ENCODE measurements at places on chromosomes 6 and 20.
A peak's percentile ranks its signal among the peaks of the same experiment; 100 is the strongest.

GRCh38 chr20:1240549-1240948, 14.7 kb downstream of the RAD21L1 start:
- DNase-seq = no peak

DNA sequence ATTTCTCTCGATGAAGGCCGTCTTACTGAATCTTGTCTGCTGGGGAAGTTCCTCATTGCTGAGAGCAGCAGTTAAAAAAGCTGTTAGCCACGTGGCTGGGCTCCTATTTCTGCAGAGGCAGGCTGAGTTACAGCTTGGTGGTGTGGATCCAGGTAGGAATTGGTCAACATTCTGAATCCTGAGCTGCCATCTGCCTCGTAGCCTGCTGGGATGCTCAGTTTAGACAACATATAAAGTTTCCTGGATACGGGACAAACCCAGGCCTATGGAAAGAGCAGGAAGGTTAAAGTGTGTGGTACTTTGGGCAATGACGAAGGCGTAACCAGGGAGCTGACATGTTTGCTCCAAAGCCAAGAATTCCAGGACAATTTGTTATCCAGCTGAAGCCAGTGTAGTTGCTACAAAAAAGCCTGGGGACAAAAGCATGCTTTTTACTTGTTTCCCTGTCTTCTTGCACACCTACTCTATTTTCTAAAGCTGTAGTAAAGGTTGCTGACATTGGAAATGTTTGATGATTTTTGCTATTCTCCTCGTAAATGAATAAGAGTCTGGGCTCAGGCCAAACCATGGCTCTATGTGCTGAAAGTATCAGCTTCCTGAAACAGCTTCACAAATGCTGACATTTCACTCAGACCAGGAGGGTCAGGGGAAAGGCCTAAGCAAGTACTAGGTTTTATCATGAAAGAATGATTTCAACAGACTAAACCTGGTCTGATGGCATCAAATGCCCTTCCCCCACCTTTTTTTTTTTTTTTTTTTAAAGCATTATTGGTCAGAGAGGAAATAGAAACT, 12.4 kb upstream of the MYLK2 start:
- DNase-seq = no peak

GRCh38 chr20:42836339-42836738, 353.4 kb downstream of the PTPRT start:
- DNase-seq = no peak

DNA sequence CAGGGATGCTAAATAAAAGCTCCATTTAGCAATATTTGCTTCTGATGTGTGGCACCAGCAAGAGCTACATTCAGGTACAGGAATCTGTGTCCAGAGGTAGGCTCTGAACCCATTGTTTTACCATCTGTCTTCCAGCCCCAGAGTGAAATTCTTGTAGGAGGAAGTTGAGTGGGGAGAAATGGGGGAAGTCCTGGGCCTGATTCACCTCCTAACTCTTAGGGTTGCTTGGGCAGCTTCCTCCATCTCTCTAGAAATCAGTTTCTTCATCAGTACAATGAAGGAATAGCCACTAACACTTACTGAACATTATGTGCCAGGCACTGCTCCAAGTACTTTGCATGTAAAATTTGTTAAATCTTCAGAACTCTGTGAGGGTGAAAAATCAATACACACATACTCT, 35.1 kb upstream of the TSPYL1 start:
- no peak for DNase-seq

DNA sequence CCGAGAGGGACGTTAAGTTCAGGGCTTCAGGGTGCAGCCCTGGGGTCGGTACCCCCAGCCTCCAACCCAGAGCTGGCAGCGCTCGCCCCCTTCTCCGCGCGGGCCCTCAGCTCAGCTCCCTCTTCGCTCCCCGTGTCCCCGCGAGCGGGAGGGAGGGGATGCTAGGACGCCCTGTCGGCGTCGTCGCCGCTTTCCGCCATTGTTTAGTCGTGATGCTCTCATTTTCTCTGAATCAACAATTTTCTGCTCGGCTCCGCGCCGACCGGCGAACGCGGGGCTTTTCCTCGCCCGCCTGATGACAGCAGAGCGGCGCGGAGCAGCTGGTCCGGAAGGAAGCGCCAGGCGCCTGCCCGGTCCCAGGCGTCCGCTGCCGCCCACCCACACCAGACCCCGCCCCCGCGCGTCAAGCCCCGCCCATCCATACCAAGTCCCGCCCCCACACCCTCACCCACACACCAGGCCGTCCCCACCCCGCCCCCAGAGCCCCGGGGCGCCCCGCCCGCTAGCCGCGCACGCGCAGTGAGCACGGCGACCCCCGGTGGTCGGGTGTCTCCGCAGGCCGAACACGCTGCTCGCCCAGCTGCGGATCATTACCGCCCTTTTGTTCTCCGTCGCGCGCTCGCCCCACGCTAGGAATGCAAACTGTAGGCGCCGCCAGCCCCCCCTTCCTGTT, 50.1 kb upstream of the SLC32A1 start:
- DNase-seq = peak; percentile 51

GRCh38 chr6:41200296-41200900, 551 bp downstream of the TREML2 start:
- DNase-seq = peak; percentile 43

DNA sequence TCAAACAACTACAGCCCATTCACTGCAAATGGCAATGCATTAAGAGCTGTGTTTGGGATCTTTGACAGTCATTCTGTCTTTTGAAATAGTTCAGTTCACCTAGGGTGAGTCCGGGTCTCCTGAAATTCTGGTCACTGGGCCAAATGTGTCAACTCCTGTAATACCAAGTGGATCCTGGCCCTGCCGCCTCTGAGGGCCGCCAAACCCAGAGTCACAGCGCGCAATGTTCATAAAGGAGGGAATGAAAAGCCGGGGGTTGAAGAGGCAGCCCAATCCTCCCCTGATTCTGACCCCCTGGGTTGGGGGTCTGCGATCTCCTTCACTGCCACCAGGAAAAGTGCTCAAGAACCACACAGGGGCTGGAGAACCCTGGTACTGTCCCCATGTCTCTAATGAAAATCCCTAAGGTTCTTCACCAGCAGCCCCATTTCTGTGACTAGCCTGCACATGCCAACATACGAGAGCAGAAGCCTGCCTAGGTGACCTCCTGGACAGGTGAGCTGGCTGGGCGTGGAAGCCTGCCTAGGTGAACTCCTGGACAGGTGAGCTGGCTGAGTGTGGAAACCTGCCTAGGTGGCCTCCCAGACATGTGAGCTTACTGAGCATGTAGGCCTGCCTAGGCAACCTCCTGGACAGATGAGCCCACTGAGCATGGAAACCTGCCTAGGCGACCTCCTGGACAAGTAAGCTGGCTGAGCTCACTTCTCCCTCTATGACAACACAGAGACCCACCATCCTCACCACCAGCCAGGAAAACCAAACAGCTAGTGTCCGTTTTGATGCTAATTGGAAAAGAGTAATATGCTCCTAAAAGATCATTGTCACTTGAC, 16.1 kb upstream of the APMAP start:
- no peak for DNase-seq

DNA sequence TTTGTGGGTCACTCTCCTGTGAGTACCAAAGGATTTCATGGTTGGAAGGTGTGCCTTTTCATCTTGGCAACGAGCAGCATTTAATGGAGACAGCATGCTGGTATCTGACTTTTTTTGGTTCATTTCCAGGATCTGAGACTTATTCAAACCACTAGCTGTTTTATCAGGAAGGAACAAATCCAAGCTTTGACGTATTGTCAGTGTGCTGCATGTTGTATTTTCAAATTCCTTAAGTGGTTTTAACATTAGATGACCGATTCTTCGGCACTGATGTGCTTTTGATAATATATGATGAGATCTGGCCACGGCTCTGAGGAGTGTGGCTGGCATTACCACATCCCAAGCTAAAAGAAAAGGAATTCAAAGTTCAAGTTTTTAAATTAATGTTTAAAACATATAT, 6.4 kb downstream of the RMND1 start:
- DNase-seq = no peak

DNA sequence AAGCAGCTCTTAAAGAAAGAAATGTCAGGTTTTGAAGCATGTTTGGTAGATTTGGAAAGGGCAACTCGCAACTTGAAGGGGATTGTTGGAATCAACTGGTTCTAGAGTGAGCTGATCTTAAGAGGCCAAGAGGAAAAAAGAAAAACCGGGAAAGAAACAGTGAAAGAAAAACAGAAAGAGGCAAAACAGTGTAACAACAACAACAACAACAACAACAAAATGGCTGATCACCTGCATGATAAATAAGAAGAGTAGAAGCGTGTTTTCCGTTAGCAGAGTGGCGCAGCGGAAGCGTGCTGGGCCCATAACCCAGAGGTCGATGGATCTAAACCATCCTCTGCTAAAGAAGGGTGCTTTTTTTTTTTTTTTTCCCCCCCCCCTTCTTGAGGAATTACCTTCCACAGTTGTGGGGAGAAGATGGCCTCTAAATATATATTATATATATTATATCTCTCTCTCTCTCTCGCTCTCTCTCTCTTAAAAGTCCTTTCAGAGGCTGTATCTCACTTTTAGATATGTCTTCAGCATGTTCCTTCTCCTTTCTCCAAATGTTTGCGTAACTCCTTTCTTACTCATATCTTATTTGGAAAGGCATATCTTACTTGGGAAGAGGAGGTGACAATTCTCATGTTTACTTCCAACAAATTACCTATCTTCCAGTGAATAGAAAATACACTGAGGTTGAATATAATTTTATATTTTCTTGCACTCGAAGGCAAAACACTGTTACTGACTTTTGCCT, 134.4 kb downstream of the OR2B2 start:
- no peak for DNase-seq

GRCh38 chr6:90663873-90664272, 77.0 kb upstream of the MAP3K7 start:
- no peak for DNase-seq

DNA sequence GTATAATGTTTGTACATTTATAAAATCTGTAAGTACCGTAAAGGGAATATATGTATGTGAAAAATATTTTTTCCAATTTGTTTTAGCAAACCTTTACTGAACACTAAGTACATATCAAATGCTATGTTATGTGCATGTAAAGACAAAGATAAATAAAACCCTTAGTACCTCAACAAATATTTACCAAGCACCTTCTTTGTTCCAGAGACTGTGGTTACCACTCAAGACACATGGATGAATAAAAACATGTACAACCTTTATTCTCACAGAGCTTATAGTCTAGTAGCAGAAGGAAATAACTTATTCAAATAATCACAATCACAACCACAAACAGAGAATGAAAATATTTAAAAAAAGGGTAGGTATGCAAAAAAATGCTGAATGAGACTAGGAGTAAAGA, 17.5 kb downstream of the TMX4 start:
- DNase-seq = no peak

DNA sequence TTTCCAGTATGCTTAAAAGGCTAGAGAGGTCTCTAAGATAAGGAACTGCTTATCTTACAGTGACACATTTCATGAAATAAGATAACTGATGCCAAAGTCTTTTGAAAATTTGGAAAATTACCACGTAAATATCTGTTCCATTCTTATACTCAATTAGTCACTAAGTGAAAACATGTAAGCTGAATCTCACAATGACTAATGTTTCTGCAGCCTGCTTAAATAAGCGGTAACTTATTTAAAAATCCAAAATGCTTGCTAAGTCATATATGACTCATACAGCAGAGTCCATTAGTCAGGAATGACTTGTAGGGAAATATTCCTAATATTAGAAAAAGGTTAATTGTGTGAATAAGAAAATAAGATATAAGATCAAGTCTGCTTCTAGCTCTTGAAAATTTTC, 27.8 kb upstream of the LGSN start:
- no peak for DNase-seq

- DNase-seq = no peak
Observed at GRCh38 chr6:80938131-80938530, 814.4 kb downstream of the TENT5A start.

DNA sequence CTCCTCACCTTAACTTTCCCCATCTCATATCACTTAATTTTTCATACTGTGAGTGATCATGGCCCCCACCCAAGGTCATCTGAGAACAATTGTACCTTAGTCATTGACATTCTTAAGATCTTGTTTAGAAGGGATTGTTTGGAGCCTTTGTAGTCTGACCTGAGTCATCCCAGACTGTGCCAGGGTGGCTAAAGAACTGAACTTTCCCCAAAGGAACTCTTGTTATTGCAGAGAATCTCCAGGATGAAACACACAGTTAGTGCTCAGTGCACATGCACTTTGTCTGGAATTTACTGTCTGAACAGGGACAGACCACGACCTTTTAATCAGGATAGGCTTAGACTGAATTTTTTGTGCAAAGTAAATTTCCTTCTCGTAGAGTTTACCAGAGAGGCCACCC, 112.6 kb upstream of the CCN2 start:
- DNase-seq = no peak

DNA sequence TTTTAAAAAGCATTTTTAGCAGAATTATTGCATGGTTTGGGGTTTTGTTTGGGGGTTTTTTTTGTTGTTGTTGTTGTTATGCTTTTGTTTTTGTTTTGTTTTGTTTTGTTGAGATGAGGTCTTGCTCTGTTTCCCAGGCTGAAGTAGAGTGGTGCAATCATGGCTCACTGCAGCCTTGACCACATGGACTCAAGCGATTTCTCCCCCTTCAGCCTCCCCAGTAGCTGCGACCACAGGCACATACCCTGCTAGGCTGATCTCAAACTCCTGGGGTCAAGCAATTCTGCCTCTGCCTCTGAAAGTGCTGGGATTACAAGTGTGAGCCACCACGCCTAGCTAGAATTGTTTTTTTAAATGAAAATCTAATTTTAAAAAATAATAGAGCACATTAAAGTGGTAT, 35.7 kb downstream of the UBR2 start:
- no peak for DNase-seq

DNA sequence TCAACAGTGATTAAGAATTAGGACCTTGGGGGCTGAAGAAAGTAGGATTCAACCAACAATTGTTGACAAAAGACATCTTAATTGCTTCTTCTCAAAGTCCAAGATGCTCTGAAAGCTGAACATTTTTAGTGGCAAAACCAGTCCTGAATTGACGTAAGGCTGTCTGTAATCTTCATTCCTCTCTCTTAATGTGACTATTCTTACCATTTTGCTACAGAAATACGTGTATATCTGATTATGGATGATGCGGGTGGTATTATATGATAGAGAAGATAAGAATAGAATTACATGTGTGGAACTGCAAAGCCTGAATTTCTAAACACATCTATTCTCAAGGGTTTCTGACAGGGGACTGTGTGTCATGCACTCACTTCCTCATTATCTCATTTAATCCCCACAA, 130.3 kb upstream of the SASH1 start:
- no peak for DNase-seq

GRCh38 chr20:32231847-32232246, 24.2 kb downstream of the POFUT1 start:
- DNase-seq = peak; percentile 52

DNA sequence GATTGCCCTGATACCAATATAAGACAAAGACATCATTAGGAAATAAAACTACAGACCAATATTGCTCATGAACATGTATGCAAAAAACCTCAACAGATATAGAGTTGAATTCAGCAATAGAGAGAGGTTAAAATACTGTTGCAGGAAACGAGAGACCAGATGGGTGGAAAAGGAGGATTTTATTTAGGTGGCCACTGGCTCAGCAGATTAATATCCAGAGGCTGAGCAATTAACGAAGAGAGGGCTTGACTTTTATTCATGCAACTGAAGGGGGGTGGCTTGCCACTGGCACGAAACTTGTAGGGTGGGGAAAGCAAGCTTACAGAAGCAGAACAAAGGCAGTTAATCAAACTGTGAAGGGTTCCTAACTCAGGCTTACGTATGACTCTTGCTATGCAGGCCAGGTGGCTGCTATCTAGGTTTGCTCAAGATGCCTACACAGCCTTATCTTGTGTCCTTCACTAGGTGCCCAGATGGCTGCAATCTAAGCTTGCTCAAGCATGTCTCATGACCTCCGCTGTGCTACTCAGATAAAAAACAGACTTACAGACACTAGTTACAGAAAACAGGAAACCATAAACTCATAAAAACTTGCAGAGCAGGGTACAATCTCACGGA, 126.4 kb downstream of the MMUT start:
- no peak for DNase-seq

GRCh38 chr6:37259191-37259590, 1.2 kb upstream of the TMEM217 start:
- DNase-seq = no peak
